Mesenchymal stem cell (in vitro differentiated cells and primary cell): ENCODE measurements at places on chromosomes 4 and X.

GRCh38 chr4:9845791-9846493 lies 64.5 kb downstream of the DRD5 start:
- DNase-seq = no peak

- no peak for DNase-seq
These were observed 88.3 kb upstream of the AGA start for GRCh38 chr4:177530561-177530960.

GRCh38 chr4:74823194-74823593 lies 28.9 kb upstream of the BTC start:
- no peak for DNase-seq

- no peak for DNase-seq
These were observed 74.1 kb downstream of the WDR19 start for GRCh38 chr4:39256436-39256835.

- no peak for DNase-seq
These were observed 5.7 kb downstream of the HSD17B13 start for GRCh38 chr4:87316961-87317360.

DNA sequence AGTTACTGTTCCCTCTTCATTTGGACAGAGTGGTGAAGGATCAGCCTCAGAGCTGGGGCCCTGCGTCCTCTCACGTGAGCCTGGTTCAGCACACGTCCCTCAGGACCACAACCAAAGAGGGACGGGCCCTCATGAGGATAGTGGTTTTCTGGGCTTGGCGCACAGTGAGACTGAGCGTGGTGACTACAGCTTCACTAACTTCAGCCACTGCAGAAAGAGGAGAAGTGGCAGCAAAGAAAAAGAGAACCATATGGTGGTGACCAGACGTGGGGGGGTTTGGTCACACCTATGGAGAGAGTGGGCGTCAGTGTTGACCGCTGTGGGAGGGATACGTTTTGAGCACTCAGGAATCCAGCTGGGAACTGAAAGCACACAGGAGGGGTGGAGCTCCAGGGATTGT lies 21.8 kb upstream of the TNIP3 start:
- no peak for DNase-seq

DNA sequence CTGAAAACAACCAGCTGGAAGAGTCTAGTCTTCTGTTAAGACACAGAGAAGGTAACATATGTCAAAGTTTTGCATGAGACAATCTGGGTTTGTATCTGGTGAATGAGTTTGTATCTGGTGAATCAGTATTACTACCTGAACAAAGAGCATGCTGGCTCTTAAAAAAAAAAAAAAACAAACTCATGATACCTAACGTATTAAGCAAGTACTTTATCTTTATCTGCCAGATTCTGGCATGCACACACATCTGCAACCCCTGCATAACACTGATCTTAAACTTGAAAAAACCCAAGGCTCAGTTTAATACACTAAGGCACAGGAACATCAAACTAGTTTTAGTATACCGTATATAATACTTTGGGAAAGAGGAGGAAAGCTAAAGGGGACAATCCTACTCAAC lies 5.8 kb downstream of the YTHDC1 start:
- DNase-seq = no peak

- peak; percentile 93 for DNase-seq
These were observed 7.2 kb downstream of the RAB28 start for GRCh38 chr4:13476915-13477314.

- DNase-seq = no peak
These were observed 95.5 kb downstream of the IRS4 start for GRCh38 chrX:108640817-108641216.

DNA sequence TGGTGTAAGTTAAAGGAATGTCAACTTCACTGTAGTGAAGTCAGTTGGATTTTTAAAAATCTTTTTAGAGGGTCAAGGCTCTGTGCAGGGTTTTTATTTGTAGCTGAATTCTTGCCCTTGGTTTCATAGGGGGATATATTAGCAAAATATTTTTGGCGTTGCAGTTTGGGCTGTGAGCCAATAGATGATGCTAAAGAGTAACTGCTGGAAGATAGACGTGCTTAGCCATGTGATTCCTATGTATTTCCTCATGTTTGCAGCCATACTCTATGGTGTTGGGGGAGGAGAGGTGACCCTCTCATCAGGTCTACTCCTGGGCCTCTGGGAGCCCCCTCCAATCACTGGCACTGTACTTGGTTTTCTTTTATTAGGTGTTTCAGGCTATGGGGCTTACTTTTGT lies 246.7 kb upstream of the ARHGAP24 start:
- no peak for DNase-seq

GRCh38 chr4:4875147-4875546 lies 15.7 kb downstream of the MSX1 start:
- DNase-seq = no peak

GRCh38 chr4:93529692-93530372 lies 298.7 kb upstream of the ATOH1 start:
- DNase-seq = no peak

GRCh38 chrX:74924449-74925224 lies 615 bp downstream of the NEXMIF start:
- DNase-seq = peak; percentile 1

DNA sequence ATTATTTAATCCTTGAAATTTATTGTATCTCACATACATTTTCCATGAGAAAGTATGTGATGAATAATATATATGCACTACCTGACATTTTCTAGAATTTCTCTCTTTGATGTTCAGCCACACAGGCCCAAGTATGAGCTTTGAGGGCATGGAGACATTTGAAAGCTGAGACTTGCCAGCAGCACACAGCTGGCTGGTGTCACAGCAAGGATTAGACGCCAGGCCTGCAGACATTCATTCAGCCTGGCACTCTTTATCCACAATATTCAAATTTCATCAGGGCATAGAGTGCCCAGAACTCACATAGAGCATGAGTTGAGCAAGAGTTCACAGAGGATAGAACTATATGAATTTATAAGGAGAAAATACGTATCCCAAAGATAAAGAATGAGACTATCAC lies 74.0 kb downstream of the GRIA2 start:
- no peak for DNase-seq

DNA sequence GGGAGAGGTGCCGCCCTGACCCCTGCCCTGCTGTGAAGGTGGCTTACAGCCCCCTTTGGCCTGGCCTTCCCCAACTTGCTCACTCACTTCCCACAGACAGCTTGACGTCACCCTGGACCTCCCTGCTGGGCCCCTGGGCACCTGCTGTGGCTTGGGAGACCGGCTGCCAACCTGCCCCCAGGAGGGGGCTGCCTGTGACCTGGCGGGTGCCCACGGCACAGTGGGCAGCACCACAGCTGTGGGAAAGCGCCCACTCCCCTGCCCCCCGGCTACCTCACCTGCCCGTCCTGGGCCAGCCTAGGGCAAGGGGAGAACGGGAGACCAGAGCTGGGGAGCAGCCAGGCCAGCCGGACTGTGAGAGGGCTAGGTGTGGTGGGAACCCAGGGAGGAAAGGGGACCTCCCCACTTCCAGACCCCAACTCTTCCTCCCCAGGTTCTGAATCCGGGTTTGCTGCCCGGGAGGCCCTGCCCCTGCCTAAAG lies 2.4 kb upstream of the ZFP92 start:
- no peak for DNase-seq

- peak; percentile 73 for DNase-seq
These were observed 106.0 kb downstream of the GPR143 start for GRCh38 chrX:9659571-9660195.

DNA sequence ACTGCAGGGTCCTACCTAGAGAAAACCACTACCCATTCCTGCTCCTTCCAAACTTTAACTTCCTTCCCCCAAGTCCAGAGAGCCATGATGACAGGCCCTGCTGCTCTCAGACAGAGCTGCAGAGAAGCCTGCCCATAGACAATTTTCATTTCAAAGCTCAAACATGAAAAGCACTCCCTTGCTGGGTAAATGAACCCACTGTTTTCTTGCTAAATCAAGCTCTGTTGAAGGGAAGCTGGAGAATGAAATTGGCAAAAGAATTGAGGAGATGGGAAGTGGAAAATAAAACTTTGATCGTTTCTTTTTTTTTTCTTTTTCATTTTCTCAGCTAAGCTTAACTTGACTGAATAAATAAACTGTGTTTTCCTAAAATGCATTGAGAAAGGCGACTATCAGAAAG lies 331.1 kb upstream of the CPEB2 start:
- no peak for DNase-seq

- DNase-seq = no peak
These were observed 38.2 kb downstream of the DMP1 start for GRCh38 chr4:87688316-87688715.

- DNase-seq = peak; percentile 7
These were observed 152.7 kb downstream of the FSTL5 start for GRCh38 chr4:162011089-162011488.

DNA sequence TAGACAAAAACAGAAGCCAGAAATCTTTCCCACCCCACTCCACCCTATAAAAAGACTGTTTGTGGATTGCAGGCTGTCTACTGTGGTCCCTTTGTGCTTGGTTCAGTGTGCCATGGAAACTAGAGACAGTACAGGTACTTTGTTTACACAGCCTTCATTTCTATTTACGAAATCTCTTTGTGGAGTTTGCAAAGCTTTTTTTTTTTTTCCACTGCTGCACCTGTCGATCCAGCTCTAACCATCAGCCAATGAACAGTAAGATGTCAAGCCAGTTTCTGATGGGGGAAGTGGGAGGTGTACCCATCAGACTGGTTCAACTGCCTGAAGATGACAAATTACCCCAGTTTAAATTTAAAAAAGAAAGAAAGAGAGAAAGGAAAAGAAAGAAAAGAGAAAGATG lies 20.2 kb upstream of the LRBA start:
- no peak for DNase-seq

GRCh38 chr4:135731682-135732081 lies 1530.1 kb upstream of the PABPC4L start:
- DNase-seq = no peak

- DNase-seq = peak; percentile 36
These were observed 94.1 kb downstream of the BCOR start for GRCh38 chrX:40003428-40004245.

DNA sequence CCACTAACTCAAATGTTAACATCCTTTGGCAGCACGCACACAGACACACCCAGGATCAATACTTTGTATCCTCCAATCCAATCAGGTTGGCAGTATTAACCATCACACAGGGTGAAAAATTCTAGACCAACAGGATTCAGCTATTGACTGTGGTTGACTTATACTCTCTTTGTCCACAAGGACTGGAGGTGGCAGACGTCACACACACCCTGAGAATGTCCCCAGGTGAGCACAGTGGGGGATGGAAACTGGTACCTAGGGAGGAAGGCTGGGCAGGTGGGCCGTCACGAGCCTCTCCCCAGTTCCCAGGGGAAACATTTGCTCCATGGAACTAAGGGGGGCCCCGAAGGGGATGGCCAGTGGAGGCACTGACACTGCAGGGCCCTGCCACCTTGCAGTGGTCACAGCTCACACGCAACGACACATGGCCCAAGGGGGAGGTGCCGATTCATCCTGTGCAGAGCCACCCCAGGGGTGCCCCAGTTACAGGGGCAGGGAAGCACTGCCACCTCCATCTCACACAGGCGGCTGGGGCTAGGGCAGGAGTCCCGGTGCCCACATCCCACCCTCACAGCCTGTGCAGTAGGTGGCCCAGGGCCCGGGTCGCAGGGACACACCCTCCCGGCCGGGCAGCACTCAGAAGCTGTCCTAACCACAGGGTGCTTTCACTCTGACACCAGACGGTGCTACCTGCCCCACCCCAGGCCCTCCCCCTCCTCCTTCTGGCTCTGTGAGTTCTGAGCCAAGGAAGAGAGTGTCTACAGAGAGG lies 17.4 kb downstream of the ZFYVE28 start:
- no peak for DNase-seq

DNA sequence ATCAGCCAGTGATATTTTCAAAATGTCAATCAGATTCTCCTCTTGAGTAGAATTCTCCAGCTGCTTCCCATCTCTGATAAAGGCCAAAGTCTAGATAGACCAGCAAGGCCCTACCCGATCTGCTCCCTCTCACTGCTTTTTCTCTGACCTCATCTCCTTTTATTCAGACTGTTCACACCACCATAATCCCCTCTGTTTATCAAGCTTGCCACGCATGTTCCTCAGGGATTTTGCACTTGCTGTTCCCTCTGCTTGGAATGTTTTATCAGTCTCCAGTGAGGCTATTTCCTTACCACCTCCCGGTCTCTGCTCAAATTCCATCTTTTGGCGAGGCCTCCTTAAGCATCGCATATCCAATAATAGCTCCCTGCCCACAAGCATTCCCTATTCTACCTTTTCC lies 20.1 kb downstream of the NOCT start:
- DNase-seq = no peak

- peak; percentile 45 for DNase-seq
These were observed 15.7 kb downstream of the OFD1 start for GRCh38 chrX:13750204-13750603.

- DNase-seq = no peak
These were observed 83.5 kb upstream of the TSPAN5 start for GRCh38 chr4:98741952-98742351.

- peak; percentile 83 for DNase-seq
These were observed at the start of gene FAM241A for GRCh38 chr4:112145326-112145789. Gene FAM241A (plus strand): TSS chr4:112145454. CDS start chr4:112145581, 127 bp downstream.

DNA sequence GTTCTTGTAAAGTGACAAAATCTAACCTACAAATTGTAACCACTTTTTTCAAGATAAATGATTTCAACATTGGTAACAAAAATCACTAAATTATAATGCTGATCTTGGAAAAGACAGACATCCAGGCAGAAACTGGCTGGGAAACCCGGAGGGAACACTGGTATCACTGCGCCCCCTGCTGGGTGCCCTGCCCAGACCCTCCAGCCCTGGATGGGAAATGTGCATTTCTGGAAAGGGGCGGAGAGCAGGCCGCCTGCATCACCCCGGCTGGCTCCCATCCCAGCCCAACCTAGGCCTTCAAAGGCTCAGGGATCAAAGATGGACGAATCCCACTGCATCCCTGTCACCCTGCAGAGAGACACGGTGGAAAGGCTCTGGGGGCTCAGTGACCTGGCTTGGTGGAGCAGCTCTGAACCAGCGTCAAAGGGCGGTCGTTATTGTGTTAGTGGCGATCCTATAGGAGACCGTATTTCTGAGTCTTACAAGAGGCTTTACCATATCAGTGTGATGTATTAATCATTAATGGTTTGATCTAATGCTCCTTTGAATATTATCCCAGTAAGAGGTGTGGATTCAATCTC lies 37.3 kb downstream of the ACOX3 start:
- peak; percentile 78 for DNase-seq

DNA sequence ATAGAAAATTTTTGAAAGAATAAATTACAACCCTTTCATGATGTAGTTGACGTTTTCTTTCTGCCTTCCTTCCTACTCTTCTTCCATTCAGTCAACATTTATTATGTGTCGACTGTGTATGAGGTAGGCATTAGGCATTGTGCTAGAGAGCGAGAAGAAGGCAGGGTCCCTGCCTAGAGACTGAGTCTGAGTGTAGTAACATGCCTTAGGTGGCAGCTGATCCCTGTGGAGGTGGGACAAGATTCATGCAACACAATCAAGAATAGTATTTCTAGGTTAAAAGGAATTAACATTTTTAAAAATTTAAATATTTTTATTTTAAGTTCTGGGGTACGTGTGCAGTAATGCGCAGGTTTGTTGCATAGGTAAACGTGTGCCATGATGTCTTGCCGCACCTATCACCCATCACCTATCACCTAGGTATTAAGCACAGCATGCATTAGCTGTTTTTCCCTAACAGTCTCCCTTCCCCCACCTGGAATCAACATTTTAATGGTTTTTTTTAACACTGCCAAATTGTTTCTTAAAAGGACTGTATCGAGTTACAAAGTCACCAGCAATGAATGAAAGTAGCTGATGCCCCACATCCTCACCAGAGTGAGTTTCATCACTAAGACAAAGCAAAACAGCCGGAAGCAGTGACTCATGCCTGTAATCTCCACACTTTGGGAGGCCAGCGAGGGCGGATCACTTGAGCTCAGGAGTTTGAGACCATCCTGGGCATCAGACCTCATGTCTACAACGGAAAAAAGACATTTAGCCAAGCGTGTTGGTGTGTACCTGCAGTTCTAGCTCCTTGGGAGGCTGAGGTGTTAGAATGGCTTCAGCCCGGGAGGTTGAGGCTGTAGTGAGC lies 84.0 kb downstream of the WWC2 start:
- DNase-seq = peak; percentile 92
